CD4-positive, alpha-beta T cell treated with Interleukin-21 for 1 hour (primary cell): ENCODE measurements at places on chromosomes 1 and 21.

GRCh38 chr1:204633665-204634064 is 51.9 kb downstream of the LRRN2 start:
- no peak for DNase-seq

DNA sequence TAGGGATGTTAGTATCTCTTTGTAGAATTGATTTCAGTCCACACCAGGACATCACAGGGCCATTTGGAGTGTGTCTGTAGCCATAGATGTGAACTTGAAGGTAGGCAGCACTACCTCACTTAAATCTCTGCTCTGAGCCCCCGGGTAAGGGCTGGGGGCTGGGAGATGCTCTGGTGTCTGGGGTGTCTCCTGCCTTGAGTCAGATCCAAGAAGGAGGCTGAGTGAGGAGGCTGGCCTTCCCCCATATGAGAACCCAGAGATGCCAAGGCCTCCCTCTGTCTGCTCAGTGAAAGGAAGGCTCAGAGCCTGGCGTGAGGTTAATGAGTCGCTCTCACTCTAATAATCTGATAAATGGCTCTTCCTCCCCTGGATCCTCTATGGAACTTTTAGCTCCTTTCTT is 161.6 kb downstream of the ACTL8 start:
- no peak for DNase-seq

- DNase-seq, result no peak
Observed at GRCh38 chr21:17231124-17231523, 281.7 kb upstream of the CXADR start.

DNA sequence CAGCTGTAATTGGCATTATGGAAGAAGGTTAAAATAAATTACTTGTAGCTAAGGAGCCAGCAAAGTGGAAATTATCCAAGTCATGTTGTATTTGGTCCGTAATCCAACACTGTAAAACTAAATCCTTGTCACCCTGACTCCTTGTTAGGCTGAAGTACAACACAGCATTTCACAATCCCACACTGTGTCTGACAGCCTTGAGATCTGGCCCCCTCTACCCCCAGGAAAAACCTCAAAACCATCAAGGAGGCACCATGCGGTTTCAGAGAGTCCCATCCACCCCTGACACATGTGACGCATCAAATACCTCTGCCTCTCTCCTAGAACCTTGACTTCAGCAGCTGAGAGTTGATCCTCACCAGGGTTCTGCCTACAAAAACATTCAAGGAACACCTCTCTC is 41.0 kb downstream of the LMX1A start:
- no peak for DNase-seq

GRCh38 chr1:52139817-52140540 is 1.9 kb upstream of the ZFYVE9 start:
- peak; percentile 34 for DNase-seq

GRCh38 chr1:169894424-169895145 is 889 bp upstream of the SCYL3 start:
- DNase-seq, result no peak

DNA sequence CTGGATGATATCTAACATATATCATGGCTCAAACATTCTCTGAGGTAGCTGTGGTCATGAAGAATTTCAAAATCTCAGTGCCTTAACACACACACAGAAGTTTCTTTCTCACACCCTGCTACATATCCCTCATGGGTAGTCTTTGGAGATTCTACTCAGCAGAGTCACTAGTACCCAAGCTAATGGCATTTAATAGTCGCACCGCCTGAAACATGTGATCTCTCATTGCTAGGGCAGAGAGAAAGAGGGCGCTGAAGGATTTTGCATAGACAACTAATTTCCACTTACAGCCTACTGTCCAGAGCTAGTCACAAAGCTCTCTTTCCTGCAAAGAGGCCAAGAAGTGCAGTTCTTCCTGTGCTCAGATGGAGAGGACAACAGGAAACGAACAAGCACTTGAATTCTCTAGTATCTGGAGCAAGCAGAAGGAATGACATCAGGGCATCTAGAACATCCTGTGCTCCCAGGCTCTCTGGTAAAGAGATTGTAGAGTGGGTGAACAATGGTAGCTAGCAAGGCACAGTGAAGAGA is 183.4 kb upstream of the PTBP2 start:
- DNase-seq, result no peak

GRCh38 chr1:33057095-33057494 is 20.4 kb upstream of the AK2 start:
- no peak for DNase-seq

DNA sequence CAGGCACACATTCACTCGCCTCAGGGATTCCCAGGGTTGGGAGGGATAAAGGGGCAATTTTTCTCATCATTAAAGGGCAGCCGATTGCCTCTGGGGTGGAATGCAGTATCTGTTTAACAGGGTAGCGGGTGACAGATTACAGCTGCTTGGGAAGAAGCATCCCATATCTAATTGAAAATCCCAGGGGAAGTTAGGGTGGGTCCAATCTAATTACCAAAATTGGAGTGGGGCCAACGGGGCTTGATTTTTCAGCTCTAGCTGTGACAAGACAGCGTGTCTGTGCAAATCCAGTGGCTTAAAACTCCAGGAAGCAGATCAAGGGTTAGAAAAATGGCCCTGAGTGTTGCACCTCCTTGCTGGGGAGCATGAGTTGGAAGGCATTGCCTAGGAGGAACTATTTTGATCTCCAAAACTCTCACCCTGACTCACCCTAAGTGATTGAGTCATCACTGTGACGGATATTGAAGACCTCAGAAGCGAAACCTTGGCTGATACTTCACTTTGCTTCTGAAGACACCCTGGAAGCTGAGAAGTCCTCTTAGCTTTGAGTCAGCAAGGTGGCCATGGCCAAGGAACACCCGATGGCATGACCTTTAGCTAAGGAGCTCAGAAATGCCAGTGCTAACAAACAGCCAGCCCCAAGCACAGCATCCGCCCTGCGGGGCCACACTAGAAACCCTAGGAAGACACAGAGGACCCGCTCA is 46.0 kb downstream of the GRHL3 start:
- peak; percentile 4 for DNase-seq

DNA sequence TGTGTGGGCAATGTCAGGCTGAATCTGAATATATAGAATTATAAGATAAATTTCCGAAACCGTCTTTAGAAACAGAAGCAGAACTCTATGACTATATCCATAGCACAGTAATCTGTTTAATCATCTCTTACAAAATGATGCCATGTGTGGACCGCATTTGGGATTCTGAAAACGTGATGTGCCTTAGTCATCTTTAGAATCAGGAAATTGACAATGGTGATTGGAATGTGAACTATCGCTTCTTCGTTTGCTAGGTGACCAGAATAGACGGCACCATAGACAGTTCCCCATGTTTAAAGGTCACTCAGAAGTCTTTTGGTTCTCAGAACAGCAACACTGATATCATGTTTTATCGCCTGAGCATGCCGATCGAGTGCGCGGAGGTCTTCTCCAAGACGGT is 300.3 kb downstream of the ZP4 start:
- no peak for DNase-seq

DNA sequence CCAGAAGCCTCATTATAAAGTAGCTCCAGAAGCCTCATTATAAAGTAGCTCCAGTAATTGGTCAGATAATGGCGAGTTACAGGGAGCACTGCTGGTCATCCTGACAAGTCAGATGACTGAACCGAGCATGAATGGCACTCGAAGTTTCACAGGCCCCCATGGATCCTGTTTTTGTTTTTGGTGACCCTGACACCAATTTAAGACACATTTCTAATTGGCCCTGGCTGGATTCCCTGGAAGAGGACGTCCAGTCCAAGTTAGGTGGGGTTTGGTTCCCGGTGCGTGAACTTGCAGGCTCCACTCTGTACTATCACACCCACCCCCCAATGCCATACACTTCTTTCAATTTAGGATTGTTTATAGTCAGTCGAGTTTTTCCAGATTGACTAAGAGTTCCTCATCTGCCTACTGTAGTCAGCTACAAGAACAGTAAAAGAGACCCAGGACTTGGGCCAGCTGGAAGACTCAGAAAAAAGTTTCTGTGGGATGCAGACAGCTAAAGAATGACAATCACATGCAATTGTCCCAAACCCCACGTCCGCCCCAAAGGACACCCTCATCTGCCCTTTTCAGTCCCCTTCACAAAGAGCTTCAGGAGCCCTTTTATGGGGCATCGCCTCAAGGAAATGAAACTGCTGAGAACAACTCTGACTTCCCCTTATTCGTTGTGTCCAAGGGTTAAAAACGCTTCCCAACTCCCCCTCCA is 2.7 kb downstream of the DHRS3 start:
- no peak for DNase-seq

GRCh38 chr21:32349333-32349944 is 43.4 kb downstream of the URB1 start:
- no peak for DNase-seq

GRCh38 chr21:45421846-45422775 is 17.1 kb downstream of the COL18A1 start:
- no peak for DNase-seq

GRCh38 chr21:15453261-15453660 is 276.5 kb upstream of the USP25 start:
- DNase-seq, result no peak

DNA sequence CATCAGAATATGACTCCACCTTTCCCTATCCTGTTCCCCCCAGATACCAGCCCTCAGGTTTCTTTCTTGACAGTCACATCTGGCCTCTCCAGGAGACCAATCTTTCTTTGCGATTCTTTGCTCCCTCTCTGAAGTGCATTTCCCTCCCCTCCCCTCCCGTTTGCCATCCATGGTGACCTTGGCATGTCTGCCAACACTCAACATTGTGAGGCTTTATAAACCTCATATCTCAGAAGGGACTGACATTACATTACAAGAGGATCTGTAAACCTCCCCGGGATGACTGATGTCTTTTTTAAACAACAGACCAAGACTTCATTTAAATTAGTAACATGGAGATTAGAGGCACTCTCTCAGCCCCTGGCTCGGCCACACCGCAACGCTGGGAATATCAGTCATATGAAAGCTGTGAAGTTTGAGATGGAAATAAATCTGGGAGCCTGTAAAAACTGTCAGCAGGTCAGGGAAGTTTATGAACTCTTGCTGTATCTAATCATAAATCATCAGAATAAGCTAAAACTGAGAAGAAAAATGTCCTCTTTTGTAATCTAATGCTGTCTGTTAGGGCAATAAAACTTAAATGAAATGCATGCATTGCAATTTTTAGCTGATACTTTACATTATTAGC is 401.7 kb upstream of the PROX1 start:
- DNase-seq, result no peak
